ENCODE measurements at places on chromosomes 11 and 22.

GRCh38 chr22:23240639-23241389 lies 60.5 kb downstream of the BCR start:
- no peak for DNase-seq

GRCh38 chr11:26931248-26931631 lies 62.7 kb upstream of the FIBIN start:
- DNase-seq, result no peak

DNA sequence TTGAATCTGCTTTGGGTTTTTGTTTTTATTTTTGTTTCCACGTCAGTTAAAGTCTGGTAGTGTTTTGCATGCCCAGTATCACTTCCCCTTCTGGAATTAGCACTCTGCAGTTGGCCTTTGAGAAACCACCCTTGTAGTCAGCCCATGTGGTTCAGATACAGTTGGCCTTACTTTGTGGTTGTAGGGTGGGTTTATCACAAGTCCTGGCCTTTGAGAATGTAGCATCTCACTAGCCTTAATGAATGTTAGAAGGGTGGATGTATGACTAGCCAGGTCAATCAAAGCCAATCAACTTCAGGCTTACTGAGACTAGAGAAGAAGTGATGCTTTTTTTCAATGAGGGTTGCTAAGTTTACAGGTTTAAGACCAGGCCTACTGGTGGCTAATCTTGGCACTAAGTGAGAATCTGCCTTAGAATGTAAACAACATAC lies 19.8 kb downstream of the ARL14EP start:
- no peak for DNase-seq

DNA sequence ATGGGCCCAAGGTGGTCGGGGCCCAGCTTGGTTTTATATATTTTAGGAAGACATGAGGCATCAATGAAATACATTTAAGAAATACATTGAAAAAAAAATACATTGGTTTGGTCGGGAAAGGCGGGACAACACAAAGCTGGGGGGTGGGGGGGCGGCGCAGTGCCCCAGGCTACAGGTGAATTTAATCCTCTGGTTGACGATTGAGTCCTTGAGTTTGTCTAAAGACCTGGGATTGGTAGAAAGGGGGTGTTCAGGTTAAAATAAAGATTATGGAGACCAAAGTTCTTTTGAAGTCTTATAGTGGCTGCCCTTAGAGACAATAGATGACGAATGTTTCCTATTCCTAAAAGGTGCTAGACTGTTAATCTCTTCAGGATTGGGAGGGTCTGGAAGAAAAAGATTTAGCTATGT lies 3.1 kb downstream of the IFITM1 start:
- no peak for DNase-seq

DNA sequence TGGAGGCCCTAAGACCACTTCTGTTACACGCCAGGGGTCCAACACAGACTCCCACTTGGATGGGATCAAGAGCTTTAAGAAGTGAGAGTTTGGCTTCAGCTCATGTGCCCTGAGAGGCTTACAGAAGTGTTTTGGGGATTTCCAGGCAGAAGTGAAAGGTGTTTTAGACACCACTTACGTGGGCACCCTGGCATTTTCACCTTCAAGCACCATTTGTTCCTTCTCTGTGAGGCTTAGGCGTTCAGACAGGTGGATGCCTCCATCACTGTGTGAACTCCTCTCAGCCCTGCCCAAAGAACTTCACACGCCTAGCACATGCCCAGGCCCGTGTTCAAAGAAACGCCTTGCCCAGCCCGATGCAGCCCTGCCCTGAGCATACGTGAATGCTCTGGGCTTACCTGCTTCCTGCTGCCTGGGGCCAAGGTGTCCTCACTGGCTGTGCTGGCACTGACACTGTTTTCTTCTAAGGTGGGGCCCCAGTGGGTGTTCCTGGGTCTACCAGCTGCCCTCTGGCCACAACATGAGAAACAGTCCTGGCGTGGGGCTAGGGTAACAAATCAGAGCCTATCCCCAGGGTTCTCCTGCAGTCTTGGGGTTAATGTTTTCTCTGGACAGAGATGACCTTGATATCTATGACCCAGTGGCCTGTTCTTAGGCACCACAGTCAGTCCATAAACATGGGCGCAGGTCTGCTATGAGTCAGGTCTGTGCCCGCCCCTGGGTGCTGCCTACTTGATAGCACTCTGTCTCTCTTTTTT lies 34.0 kb downstream of the AMPD3 start:
- DNase-seq, result no peak

GRCh38 chr22:49460592-49461281 lies 366.9 kb downstream of the BRD1 start:
- DNase-seq, result no peak

- no peak for DNase-seq
Measured at GRCh38 chr11:57699813-57700212, 12.2 kb downstream of the MED19 start.

Measured in GF-D8 (cell line).